ENCODE measurements at places on chromosomes 1 and 21. TPM values are rescaled to one million over a fixed set of nuclear protein-coding genes. Genes with fewer than 3 reads are reported as not detected.

LCE1A gene
- not detected for total RNA-seq

RNF186 gene
- total RNA-seq: not detected

SDCCAG8 gene
- total RNA-seq: 16.5 TPM

PROX1 gene
- 85.2 TPM for total RNA-seq

DNA sequence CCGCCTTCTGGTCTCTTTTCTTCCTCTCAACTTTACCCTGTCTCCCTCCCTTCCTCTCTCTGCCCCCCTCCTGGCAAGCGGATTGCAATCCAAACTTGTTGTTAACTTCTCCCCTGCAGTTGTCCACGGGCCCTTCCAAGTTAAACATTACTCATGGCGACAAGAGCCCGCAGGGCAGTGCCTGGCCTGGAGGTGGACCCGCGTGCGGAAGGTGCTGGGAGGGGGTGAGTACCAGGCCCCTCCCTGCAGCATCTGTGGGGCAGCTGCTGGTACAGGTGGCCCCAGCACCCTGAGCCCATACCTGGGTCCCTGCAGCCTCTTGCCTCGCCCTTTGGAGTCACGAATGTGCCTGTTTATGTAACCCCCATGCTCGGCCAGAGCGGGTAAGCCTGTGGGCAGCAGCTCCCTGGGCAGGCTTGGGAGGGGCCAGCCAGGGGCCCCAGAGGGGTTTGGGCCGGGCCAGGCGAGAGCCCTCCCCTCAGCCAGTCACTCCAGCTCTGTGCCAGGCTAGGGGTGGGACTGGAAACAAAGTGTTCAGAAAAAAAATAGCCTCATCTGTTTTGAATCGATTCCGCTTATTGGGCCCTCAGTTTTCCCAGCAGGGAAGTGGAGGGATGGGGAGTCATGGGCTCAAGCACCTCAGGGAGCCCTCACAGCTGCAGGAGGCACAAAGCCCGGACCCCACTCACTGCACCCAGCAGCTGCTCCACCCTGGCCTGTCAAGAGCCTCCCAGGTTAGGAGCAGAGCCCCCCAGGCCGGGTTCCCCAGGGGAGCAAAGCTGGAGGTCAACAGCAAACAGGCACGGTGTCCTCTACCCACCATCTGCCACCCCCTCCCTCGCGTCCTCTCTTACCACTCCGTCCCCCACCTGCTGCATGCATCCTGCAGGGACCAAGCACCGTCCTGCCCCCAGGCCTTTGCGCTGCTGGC is 14.0 kb upstream of the FAAP20 start:
- peak; percentile 66 for DNase-seq

DNA sequence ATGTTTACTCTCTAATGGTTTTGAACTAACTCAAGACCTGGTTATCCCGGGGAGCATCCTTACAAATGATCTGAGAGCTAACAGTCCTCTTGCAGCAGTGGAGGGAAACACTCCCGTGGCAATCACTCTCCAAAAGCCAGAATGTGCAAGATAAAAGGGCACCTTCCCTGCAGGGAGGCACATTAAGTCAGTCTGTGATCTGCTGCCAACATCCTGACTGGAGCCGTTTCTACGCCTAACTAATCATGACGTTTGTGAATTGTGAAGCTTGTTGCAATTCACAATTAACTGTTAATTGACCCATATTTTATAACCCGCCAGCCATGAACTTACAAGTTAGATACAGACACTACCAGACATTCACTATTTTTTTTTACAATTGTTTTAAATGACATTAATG is 52.1 kb upstream of the LGALS8 start:
- DNase-seq: no peak

DNA sequence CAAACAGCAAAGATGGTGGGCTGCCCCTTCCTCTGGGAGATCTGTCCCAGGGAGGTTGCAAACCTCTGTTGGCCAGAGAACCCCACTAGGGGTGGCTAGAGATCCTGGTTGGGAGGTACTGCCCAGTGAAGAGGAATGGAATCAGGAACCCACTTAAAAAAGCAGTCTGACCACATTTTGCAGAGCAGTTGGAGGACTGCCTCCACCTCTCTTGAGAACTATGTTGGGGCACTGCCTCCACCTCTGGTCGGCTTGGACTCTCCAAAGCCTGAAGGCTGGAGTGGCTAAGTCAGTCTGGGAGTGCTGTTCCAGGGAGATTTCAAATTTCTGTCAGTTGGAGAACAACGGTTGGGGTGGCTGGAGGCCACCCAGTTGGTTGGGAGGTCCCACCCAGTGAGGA is 58.6 kb downstream of the TNFSF4 start:
- no peak for DNase-seq
